NCI-H774 (cell line): ENCODE measurements at places on chromosomes 7 and 10.

- no peak for DNase-seq
Observed at GRCh38 chr7:50307368-50308032, 3.0 kb downstream of the IKZF1 start.

DNA sequence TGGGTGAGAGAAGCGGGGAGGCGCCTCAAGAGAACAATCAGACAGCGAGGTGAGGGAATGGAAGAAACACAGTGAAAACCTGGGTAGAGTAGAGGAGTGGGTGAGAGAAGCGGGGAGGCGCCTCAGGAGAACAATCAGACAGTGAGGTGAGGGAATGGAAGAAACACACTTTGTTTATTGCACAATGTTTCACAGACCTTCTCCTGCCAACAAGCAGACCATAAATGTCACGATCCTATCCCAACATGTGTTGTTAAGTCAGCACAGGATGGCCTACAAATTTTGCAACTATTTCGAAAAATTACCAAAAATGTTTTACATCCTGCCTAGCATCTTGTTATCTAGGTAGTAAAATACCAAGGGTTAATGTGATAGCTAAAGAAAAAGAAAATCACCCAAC, 115.3 kb downstream of the JAZF1 start:
- DNase-seq, result no peak

- no peak for DNase-seq
Observed at GRCh38 chr7:76381814-76382213, 23.0 kb upstream of the YWHAG start.

DNA sequence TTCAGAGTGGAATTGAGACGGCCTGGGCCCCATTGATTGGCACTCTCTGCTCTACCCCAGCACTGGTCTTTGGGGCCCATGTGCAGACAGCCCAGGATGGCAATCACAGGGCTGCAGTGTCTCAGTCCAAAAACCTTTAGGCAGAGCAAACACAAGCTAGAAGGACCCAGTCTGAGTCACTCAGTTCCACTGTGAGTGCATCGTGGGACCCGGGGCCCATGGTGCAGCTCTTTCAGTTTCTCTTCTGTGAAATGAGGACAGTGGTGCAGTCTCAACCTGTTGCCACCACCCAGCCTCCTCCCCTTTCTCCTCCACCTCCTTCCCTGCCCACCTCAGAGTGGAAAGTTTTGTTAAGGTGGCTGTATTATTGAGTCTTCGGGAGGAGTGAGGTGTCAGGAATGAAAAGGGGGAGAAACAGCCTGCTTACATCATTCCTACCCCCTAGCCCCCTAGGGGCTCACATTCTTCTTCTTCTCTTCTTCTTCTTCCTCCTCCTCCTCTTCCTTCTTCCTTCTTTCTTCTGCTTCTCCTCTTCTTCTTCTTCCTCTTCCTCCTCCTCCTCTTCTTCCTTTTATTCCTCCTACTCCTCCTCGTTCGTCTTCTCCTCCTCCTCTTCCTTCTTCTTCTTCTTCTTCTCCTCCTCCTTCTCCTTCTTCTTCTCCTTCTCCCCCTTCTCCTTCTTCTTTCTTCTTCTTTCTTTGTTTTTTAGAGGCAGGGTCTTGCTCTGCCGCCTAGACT, 19.5 kb upstream of the CARD11 start:
- DNase-seq, result no peak

GRCh38 chr10:56585447-56586171, 224.6 kb upstream of the ZWINT start:
- no peak for DNase-seq

DNA sequence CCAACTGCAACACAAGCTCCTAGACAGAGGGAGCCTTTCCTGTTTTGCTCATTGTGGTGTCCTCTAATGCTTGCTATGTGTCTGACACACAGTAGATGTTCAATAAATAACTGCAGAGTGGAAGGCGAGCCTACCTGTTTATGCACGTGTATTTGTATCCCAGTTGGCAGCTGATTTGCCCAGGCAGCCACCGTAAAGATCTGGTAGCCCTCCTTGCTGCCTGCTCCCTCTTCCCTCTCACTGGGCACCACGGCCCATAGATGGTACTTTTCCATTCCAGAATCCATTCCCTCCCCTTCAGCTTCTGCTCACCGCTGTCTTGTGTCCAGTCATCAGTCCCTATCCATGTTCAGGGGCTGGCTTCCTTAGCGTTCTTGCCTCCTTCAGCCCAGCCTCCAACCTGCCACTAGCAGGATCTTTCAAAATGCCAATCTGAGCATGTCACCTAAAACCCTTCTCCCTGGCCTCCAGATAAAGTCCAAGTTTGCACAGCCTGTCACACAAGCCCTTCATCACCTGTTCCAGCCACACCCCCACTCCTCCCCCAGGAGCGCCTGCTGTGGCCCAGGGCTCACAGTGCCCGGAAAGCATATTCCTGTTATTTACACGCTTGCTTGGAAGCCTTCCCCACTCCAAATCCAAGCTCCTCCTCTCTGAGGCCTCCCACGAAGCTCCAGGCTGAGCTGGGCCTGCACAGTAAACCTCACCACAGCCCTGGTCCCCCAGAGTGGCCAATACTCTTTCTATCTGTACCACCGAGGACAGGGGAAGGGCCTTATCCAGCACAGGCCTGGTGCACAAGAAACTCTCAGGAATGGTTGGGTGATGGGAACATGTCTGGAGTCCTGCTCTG, 21.0 kb downstream of the ZCCHC24 start:
- DNase-seq, result no peak

- DNase-seq, result no peak
Observed at GRCh38 chr10:31619531-31620061, 300.6 kb downstream of the ZEB1 start.
